ENCODE measurements at places on chromosomes 12 and 14.
A peak's percentile ranks its signal among the peaks of the same experiment; 100 is the strongest.

GRCh38 chr12:95203487-95204030 lies 13.7 kb downstream of the FGD6 start:
- no peak for DNase-seq

DNA sequence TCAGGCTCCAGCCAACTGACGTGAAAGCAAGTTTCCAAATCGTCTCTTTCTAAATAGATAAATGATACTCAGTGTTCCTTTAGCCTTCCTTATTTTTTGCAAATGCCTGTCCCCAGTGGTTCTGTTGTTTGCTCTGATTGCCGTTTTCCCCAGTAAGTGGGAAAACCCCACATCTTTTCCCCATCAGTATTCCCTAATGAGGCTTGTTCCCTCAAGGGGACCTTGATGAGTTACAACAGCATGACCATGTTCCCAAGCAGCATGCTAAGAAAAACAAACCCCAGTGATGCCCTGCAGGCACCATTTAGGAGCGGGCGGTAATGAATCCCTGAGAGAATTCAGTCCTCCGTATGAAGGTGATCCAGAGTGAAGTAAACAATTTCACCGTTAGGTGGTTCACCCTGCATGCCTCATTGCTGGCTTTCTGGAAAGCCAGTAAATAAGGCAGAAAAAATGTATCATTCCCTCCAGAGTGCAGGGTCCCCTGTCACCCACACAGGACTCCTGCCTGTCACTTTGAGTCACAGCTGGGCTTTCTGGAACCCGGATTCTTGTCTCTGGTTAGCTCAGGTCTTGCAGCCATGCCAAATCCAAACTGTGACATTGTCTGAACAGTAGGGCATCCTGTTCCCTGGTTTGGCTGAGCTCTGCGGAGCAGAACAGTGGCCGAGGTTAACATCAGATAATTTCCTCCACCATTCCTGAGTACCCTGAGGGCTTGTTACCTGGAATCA lies 222.6 kb downstream of the RGS6 start:
- no peak for DNase-seq

- DNase-seq = no peak
Measured at GRCh38 chr12:76244300-76244699, 103.9 kb downstream of the BBS10 start.

GRCh38 chr12:69467366-69467765 lies 2.8 kb upstream of the FRS2 start:
- no peak for DNase-seq

GRCh38 chr14:71135911-71136310 lies 228.7 kb downstream of the PCNX1 start:
- DNase-seq = peak; percentile 17

DNA sequence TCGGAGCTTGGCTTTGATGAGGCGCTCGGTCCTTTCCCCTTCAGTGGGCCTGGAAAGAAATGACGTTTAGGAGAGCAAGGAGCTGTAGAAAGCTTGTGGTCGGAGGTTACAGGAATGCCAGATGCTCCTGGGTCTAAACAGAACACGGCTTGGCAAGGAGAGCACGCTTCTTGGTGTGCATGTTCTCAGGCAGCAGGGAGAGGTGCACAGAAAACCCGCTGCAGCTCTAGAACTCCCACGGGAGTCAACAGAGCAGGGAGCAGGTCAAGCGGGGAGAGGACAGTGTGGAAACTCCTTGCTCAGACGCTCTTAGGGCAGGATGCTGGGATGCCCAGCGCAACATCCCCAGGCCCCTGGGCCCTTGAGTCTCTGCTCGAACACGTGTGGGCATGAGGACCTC lies 51.0 kb downstream of the SSH1 start:
- no peak for DNase-seq

DNA sequence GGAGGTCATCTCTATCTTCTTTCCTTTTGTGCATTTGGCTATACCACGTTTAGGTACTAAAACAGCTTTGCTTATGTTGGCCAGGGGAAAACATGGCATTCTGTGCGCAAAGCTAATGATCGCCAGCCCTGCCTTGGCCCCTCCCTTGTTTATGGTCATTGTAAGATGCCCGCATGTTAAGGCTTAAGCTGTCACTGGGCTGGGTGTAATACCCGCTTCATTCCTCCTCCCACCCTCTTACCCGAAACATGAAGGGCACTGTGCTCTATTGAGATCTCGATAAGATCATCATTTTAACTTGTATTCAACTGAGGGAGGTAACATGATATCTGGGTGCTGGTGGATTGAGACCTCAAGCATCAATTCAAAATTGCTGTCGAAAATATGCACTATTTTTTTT lies 34.7 kb downstream of the BRI3BP start:
- DNase-seq = no peak

- no peak for DNase-seq
Measured at GRCh38 chr12:67919406-67919805, 69.8 kb upstream of the IFNG-AS1 start.

DNA sequence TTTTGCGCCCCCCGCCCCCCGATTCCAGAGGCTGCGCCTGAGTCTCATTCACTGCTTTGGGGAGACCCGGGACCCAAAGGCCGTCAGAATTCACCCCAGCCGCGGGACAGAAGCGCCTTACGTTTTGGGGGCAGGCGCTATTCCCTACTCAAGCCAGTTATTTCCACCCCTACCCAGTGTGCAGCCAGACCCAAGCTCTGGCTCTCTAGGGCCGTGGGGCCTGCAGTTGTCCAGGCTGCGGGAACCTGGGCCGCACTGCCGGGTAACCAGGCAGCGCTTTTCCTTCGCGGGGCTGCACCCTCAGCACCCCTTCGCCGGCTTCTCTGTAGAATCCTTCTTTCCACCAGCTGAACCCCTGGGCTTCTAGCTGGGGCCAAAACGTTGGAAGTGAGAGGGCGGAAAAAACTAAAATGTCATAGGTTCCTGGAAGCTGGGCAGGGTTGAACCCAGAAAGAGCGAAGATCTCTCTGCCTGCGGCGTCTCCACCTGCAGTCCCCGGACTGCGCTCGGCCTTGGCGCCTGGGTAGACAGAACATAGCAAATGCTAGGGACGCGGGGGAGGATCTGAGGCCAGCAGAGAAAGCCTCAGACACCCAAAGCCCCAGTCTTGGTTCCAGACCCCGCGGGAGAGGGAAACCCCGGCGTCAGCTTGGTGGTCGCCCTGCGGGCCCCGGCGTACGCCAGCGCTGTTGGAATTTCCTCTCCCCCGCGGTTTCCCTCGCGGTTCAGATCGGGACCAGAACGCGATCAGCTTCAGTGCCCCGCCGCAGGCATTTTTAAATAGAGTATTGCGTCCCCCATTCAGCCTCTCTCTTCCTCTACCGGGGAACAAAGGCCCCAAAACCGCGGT lies 18.3 kb downstream of the TBX3 start:
- no peak for DNase-seq

- DNase-seq = no peak
Measured at GRCh38 chr12:27309293-27309994, 23.2 kb upstream of the BMAL2 start.

DNA sequence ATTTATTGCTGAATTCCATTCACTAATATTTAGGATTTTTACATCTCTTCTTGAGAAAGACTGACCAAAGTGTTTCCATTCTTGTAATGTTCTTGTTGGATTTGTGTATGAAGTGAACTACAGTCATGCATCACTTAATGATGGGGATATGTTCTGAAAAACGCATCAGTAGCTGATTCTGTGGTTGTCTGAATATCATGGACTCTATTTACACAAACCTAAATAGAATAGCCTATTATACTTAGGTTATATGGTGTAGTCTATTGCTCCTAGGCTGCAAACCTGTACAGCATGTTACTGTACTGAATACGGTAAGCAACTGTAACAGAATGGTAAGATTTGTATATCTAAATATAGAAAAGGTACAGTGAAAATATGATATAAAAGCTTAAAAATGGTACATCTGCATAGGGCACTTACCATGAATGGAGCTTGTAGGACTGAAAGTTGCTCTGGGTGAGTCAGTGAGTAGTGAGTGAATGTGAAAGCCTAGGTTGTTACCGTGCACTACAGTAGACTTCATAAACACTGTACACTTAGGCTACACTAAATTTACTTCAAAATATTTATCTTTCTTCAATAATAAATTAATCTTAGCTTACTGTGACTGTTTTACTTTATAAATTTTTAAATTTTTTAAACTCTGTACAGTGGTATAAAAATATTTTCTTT lies 27.6 kb upstream of the P2RX4 start:
- no peak for DNase-seq

GRCh38 chr14:96590190-96590864 lies 88.1 kb downstream of the PAPOLA start:
- DNase-seq = no peak

- DNase-seq = no peak
Measured at GRCh38 chr14:29148221-29148620, 381.6 kb downstream of the FOXG1 start.

DNA sequence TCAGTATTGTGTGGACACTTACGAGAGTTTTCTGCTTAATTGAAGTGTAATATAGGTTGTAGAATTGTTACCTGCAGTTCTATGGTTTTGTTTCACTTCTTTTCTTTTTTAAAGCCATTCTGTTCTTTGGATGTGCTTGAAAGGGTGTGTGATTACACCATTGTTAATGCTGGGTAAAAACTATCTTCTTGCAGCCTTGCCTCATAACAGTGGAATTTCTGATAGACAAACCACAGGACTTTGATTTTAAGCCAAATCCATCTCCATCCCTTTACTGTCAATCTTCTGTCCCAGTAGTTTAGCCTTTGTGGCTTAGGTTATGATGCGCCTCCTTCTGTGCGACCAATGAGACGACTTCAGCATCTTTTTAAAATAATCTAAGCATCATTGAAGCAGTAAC lies 182.3 kb downstream of the PELI2 start:
- DNase-seq = no peak

DNA sequence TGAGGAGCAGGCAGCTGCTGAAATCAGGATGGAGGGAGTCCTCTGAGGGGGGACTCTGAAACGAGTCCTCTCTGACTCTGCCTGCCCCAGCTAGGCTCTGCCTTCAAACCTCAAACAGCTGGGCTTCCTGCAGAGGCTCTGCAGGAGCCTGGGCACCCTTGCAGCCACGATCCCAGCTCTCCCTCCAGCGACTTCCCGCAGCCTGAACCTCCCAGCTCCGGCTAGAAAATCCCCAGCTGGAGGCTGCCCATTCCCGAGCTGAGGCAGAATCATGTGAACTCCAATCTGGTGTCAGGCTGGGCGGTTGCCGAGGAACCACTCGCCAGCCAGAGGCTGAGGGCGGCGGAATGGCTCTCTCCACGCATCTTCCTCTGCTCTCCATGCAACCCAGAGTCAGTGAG lies at the start of gene GPR68:
Gene GPR68 (minus strand): TSS at position 204 of the 401 bp plus-strand sequence. CDS start 9,654 bp downstream, outside the sequence.
- no peak for DNase-seq

DNA sequence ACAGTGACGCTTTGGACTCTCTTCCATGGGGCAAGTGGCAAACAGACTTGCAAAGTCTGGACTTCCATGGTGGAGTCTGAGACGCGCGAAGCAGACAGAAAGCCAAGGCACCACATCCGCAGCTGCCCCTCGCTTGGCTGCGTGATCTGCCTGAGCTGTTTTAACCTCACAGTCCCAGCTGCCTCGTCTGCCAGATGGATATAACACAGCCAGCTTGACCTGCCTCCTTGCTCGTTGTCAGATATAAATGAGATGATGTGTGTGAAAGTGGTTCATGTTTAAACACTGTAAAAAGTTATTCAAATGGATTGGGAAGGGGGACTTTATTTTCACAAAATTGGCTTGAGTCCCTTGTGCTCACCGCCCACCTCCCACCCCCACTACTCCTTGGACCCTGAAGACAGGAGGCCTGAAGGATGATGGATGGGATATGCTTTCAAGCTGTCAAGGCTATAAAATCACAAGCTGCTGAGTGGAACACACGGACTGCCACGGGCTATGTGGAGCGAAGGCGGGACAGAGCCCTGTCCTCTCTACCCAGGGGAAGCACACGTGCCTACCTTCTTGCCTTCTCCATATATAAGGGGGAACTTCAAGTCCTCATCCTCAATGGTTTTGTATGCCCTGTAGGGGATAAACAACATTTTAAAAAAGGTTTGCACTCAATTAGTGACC lies 226.9 kb downstream of the MON2 start:
- no peak for DNase-seq

- DNase-seq = no peak
Measured at GRCh38 chr12:30461026-30461615, 234.5 kb downstream of the IPO8 start.

- DNase-seq = no peak
Measured at GRCh38 chr12:10740182-10740581, 17.1 kb upstream of the YBX3 start.

GRCh38 chr12:21428241-21428640 lies 9.2 kb upstream of the PYROXD1 start:
- DNase-seq = no peak

DNA sequence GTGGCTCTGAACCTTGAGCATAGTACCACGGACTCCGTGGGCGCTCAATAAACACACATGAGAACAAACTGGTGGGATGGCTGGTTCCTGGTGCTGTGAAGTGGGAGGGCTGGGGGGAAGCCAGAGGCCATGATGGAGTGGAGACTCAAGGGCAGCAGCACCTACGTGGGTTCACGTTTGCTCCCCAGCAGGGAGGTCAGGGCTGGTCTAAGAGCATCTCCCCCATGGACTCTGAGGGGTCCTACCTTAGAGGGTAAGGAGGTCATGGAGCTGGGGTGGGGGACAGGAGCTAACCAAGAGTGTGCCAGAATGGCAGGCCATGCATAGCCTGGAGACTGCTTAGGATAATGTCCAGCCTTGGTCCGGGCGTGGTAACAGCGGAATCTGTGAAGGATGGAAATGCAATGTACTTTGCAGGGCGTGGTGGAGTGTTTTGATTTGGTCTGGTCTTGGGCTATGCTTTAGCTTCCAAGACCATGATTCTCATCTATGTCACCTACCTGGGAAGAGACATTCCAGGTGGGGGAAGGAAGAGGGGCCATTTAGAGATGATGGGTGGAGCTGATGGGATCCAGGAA lies 103.0 kb downstream of the PRMT8 start:
- DNase-seq = no peak

DNA sequence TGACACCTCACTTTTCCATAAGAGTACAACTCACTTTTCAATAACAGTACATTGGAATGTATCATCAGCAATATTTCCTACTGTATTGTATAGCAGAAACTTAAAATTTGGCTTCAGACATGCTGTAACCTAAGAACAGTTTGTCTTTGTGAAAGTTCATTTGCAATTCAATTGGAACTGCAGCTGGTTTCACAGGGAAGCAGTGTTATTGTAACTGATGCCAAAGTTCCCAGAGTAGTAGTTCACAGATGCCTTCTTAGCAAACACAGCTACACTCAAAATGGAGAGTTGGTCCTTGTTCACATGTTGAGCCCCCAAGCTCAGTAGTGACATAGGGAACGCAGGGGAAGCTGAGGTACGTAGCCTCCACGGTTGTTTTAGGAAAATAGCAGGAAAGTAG lies 23.3 kb downstream of the PPP1R36 start:
- DNase-seq = no peak

Measured in osteocyte (in vitro differentiated cells).